ENCODE measurements at places on chromosomes 3 and 15.

DNA sequence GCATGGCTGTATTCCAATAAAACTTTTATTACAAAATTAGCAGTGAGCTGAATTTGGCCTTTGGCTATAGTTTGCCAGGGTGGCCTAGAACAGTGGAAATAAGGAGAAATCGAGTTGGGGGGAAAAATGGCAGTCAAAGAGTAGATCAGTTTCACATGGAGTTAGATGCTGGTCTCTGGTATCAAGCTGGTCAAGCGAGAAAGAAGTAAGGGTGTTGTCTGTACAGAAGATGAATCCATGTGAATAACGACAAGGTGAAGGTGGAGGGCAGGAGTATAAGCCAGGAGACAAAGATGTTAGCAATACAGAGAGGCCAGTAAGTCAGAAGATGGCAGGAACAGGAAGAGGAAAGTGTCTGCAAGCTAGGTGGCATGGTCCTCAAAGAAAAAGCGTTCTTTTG is 11.7 kb downstream of the AHSG start:
- DNase-seq, result no peak

- DNase-seq, result no peak
These were observed 539 bp upstream of the MGLL start for GRCh38 chr3:127822682-127823425.

GRCh38 chr3:135991621-135992020 is 26.1 kb downstream of the PPP2R3A start:
- no peak for DNase-seq

DNA sequence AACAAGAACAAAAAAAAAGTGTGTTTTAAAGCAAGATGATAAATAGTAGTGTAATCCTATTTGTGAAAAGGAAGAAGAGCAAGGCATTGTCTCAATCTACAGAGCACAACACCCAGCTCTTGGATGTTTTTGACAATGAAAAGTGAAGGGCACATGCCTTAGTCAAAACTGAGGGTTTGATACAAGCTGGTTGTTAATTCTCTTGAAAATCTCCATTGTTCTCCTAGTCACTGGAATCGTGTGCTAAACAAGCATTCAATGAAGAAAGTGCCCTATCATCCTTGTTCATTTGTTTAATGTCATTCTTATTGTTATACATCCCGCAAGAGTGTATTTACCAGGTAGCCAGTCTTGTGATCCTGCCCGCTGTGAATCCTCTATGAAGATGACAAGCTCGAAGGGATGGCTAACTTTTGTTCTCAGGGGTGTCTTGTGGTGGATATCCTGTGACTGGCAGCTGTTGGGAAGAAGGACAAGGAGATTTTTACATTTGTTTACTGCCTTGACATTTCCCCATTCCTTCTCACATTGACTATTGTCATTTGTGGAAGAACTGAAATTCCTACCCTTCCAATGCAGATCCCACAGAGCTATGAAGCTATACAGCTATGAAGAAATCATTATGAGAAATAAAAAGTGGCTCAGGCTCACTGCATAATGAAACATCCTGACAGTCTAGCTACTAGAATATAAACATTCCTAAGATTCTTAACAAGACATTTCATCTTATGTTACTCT is 175.9 kb downstream of the VGLL3 start:
- no peak for DNase-seq

- no peak for DNase-seq
These were observed 224.8 kb downstream of the KCNMB2 start for GRCh38 chr3:178761024-178761423.

DNA sequence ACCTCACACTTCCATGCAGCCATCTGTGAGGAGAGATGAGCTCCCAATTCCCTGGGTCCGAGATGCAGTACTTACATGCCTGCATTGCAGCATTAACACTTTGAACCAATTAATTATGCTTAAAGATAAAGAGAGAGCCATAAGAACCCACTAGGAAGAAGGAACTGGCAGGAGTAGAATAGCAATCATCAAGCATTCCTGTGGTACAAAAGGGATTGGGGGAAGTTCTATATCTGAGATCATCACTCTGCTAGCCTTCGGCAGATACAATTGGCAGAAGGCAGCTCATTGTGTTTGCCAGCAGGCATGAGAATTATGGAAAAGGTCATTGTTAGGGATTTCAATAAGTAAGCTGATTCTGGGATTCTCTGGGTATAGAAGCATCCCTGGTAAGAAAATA is 891.4 kb downstream of the NTRK3 start:
- no peak for DNase-seq

DNA sequence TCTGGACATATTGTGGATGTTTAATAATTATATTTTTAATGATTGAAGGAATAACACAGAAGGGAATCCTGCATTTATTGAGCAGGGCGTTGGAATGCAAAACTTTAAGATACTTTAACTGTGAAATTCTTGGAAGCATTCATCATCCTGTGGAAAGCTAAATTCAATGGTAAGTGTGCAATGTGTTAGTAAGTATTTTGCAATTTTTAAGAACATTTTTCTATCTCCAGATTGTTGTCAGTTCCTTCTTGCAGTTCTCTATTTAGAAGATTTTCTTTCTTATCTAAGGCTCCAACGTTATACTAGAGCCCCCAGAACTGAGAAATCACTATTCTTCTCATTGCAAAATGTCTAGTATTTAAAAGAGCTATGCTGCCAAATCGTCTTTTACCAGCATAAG is 132.2 kb upstream of the TSC22D2 start:
- DNase-seq, result no peak

DNA sequence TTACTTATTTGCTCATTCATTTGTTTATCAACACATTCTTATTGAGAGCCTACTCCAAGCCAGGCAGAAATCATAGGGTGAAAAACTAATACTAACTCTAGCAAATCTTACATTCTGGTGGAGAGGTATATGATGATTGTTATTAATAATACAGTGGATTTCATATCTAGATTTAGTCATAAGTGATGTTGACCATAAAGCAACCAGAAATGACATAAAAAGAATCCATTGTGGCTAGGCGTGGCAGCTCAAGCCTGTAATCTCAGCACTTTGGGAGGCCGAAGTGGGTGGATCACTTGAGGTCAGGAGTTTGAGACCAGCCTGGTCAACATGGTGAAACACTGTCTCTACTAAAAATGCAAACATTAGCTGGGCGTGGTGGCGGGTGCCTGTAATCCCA is 26.2 kb upstream of the IL20RB start:
- DNase-seq, result peak; percentile 35

DNA sequence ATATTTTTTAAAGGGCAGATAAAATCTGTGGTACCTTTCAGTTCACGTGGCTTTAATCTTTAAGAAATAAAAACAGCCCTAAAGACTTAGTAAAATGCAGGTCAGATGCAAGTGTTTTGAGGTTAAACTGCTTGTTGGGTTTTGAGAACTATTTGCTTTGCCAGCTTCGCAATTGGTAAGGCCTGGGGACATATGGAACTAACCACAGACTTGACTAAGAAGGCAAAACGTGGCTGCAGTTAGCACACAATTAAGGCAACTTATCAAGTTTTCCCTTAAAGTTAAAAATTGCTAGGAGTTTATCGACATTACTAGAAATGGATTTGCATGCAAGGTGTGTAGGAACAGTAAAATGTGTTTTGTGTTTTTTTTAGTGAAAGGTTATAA is 206.9 kb downstream of the ZNF385D start:
- no peak for DNase-seq

- DNase-seq, result no peak
These were observed 171.6 kb upstream of the MBNL1 start for GRCh38 chr3:152097120-152097519.

GRCh38 chr3:155946178-155946577 is 75.7 kb downstream of the GMPS start:
- no peak for DNase-seq

DNA sequence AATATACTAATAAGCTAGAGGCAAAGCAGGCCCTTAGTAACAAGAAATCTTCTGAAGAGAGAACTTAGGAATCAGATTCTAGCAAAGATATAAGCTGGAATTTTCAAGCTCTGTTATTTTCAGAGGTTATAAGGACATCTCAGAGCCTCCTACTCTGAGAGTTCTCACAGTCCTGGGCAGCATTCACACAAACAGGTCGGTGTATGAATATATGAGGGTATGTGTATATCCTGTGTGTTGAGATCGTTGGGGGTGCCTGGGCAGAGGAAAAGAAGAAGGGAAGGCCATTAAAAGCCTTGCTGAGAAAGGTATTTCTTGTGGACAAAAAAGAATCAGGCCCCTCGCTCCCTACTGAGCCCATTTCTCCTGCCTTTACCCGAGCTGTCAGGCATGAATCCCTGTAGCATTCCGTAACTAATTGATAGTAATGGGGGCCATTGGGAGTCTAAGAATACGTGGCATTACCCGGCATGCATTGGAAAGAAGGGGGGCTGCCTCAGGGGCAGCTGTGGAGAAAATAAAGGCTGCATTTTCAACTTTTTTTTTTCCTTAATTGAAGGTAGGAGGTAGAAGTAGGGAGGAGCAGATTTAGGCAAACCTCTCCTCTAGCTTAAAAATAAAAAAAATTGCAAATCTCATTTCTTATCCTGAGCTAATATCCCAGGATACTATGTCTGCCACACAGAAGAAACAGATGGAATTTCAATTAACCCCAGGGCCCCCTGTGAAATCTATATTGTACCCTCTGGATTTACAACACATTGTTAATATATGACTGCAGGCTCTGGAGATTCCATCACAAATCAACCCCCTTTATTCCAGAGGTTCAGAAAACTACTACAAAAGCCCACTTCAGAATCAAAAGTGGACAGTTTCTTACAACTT is 103.8 kb downstream of the GTPBP8 start:
- DNase-seq, result no peak

GRCh38 chr3:120875989-120876388 is 32.0 kb upstream of the STXBP5L start:
- no peak for DNase-seq

DNA sequence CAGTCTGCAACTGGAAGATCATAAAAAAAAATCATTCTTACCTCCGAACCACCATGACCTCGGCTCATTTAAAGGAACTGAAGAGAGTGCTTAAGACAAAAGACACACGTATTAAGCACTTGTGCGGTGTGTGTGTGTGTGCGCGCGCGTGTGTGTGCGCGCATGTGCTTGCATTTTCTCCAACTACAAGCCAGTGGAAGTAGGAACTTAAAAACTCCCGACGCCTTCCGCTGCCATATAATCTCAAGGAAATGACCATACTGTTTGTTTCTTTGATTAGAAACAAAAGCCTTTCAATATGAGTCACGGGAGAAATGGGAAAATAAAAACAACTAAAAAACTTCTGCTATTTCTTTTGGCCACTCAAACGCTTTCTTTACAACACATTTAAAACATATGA is 32.4 kb downstream of the FRMD4B start:
- DNase-seq, result peak; percentile 40

GRCh38 chr3:104825116-104825515 is 541.6 kb upstream of the ALCAM start:
- no peak for DNase-seq
